Posterior vena cava (tissue), 2 donors: ENCODE measurements at places on chromosomes 1 and 21. TPM values are rescaled to one million over a fixed set of nuclear protein-coding genes. Genes with fewer than 3 reads are reported as not detected.

Gene TPTE
- not detected for total RNA-seq

Gene KCNJ9
- not detected for total RNA-seq

Gene TSPEAR
- 0.48 TPM for total RNA-seq

Gene OR6K6
- not detected for total RNA-seq

Gene NID1
- total RNA-seq = 122 TPM

Gene SLC30A10
- not detected for total RNA-seq

Gene OR10J1
- total RNA-seq = not detected

Gene NBPF11
- total RNA-seq = 6.7 TPM

Gene FPGT
- total RNA-seq = 22.6 TPM

Gene TFF2
- total RNA-seq = not detected

Gene TTC3
- total RNA-seq = 123 TPM

Gene XCL1
- total RNA-seq = not detected

Gene MPZ
- 1.5 TPM for total RNA-seq

Gene PHTF1
- 12.0 TPM for total RNA-seq

Gene FOXD3
- 0.19 TPM for total RNA-seq

Gene RNF186
- not detected for total RNA-seq

Gene MAN1C1
- total RNA-seq = 15.0 TPM

Gene TNFSF4
- 0.57 TPM for total RNA-seq

Gene NMNAT2
- 1.1 TPM for total RNA-seq

Gene UQCRH
- total RNA-seq = 127 TPM

Gene SPRR2A
- not detected for total RNA-seq

Gene ENSA
- 149 TPM for total RNA-seq

Gene TRAF3IP3
- total RNA-seq = 3.1 TPM

Gene ZMYND12
- total RNA-seq = not detected

Gene OR2L8
- total RNA-seq = not detected

Gene ANKRD45
- total RNA-seq = 0.42 TPM

Gene SPRR1B
- total RNA-seq = not detected

Gene LAX1
- 0.83 TPM for total RNA-seq

Gene PGLYRP3
- not detected for total RNA-seq

Gene PCP4
- total RNA-seq = 15.3 TPM

Gene NBPF4
- not detected for total RNA-seq

Gene PLA2G2A
- total RNA-seq = 2,023 TPM

Gene RNU1-1
- total RNA-seq = 12,584 TPM

Gene CBR3
- 12.2 TPM for total RNA-seq

Gene HAO2
- total RNA-seq = not detected

Gene GPR161
- 17.7 TPM for total RNA-seq

Gene C1QA
- total RNA-seq = 301 TPM

Gene FLG
- total RNA-seq = not detected

Gene BEST4
- total RNA-seq = 0.37 TPM

Gene ADAMTS1
- 216 TPM for total RNA-seq

Gene COL6A1
- 606 TPM for total RNA-seq

Gene OR2L5
- total RNA-seq = not detected

Gene EPHA10
- 0.05 TPM for total RNA-seq

Gene S100A4
- total RNA-seq = 286 TPM

Gene OPTC
- total RNA-seq = not detected

Gene SYPL2
- 9.0 TPM for total RNA-seq

Gene SYT14
- total RNA-seq = not detected

Gene PHF13
- total RNA-seq = 13.8 TPM

Gene TMPRSS2
- total RNA-seq = 0.14 TPM
